H1 (cell line): ENCODE measurements at places on chromosomes 2 and 18. TPM values are rescaled to one million over a fixed set of nuclear protein-coding genes. Genes with fewer than 3 reads are reported as not detected.

The HOXD13 gene
- not detected in 2 replicates for total RNA-seq

- no peak for DNase-seq
These were observed 162.1 kb downstream of the KCNH7 start for GRCh38 chr2:162676515-162676914.

DNA sequence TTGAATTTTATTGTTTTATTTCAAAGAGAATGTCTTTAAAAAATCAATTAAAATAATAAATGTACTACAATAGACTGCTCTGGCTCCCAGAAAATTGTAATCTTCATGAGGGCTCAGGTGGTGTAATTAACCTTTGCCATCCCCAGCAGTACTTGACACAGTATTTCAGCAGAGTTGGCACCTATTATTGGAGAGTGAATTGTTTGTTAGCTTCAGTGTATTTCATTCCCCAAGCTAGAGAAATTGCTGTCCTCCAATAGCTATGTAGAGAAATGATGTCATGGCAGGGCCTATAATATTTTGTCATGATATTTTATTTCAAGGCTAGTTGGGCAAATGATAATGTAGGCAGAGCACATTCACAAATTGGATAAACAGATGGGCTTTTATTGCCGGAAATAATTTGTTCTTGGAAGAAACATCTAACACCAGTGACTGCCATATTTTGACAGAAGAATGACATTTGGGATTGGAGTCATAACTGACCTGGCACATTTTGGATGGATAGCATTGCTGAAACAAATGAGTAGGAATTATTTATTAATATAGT lies 712.0 kb upstream of the NXPH2 start:
- DNase-seq = no peak

DNA sequence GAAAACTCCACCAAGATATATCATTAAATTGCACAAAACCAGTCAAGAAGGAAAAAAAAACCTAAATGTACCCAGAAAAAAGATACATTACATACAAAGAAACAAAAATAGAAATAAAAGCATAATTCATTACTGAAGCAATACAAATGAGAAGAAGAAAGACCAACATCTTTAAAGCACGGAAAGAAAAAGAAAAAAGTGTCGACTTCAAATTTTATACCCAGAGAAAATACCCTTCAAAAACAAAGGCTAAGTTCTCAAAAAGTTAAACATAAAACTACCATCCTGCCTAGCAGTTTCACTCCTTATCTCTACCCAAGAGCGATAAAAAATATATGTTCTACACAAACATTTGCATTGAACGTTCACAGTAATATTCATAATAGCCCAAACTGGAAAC lies 82.0 kb downstream of the ATAD2B start:
- no peak for DNase-seq

- no peak for DNase-seq
These were observed 4.2 kb downstream of the SLC40A1 start for GRCh38 chr2:189576396-189576795.
